Vagina (tissue), 2 donors: ENCODE measurements at places on chromosomes 16 and 17. TPM values are rescaled to one million over a fixed set of nuclear protein-coding genes. Genes with fewer than 3 reads are reported as not detected.

PRSS21 gene
- total RNA-seq: not detected

KCNJ12 gene
- total RNA-seq: 2.2 TPM

DNA sequence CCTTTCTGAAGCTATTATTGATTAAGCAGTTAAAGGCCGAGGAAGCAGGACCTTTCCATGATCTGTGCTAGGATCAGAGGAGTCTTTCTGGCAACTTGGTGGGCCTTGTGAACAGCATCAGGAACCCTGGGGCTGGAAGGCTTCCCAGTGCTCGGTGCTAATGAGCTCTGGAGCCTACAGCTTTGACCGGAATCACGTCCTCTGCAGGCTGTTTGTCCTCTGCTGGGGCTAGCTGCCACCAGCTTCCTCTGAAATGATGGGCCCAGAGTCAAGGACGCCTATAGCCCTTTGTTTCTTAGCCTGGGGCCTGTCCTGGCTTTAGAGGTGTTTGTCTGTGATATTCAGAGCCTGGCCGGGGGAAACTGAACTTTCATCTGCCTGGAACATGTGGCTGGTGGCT, 111.6 kb downstream of the SHISA9 start:
- no peak for DNase-seq

DNA sequence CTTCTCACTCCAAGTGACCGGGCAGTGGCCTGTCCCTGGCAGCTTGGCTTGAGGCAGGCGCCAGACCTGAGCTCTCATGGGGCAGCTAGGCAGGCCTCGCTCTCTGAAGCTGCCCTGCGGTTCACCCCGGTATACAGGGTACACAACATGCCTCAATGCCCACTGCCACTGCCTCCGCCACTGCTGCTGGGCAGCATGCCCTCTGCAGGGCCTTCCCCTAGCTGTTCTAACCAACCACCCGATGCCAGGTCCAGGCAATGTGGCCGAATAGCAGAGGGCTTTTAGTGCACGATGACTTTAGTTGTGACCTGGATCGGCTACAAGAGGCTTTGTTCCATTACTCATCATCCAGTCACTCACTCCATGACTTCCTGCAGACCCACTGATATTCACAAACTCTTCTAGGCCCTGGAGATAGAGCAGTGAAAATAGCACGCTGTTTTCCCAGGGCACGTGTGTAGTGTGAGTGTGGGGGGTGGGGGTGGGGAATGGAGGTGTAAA, 19.7 kb downstream of the CDC42EP4 start:
- DNase-seq: no peak

DNA sequence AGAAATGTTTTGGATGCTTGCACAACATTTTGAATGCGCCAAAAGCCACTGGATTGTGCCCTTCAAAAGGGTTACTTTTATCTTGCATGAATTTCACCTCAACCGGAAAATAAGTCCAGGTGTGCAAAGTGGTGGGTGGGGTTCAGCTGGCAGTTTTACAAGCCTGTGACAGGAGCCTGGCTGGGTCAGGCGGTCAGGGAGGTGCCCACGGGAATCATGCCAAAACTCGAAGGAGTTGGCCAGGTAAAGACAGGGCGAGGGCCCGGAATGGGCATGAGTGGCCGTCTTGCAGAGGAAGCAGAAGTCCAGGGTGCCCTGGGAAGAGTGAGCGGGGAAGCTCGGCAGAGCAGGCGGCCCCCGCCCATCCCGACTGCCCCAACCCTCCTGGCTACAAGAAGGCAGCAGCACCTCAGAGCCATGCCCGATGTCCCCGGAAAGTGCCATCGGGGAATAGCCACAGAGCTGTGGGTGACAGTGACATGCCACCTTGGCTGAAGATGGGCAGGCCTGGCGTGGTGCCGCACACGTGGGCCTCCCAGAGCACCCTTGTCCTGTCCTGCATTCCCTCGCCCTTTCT, 19.1 kb upstream of the CACNG1 start:
- DNase-seq: no peak

DNA sequence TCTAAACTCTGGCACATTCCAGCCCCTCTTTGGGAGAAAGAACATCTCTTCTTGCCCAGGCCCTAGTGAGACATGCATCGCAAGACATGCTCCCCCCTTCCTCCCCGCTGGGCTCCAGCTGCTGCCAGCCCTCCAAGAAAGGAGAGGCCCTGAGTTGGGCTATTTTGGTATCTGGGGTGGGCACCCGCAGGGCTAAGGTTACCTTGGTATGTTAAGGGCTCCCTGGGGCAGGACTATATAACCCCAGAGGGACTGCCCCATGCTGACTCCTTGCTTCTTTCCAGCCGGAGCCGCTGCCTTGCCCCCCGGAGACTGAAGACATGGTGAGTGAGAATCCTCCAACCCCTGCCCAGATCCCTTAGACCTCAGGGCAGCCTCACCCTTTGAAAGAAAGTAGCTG, at the start of gene MYL11:
TSS of gene MYL11 (plus strand) at position 265 of the 400 bp plus-strand sequence. CDS start at position 321, 56 bp downstream.
- no peak for DNase-seq

- no peak for DNase-seq
Observed at GRCh38 chr16:64626776-64627175, 495.1 kb downstream of the CDH11 start.
